ENCODE measurements at places on chromosomes 6 and 20. TPM values are rescaled to one million over a fixed set of nuclear protein-coding genes. Genes with fewer than 3 reads are reported as not detected.

Gene SUMO4
- 10.0 TPM for total RNA-seq

Gene PACSIN1
- 2.0 TPM for total RNA-seq

Gene AKAP7
- 15.4 TPM for total RNA-seq

Gene RMND1
- 17.5 TPM for total RNA-seq

- DNase-seq = no peak
These were observed 21.6 kb upstream of the ENTPD6 start for GRCh38 chr20:25173886-25174308.

DNA sequence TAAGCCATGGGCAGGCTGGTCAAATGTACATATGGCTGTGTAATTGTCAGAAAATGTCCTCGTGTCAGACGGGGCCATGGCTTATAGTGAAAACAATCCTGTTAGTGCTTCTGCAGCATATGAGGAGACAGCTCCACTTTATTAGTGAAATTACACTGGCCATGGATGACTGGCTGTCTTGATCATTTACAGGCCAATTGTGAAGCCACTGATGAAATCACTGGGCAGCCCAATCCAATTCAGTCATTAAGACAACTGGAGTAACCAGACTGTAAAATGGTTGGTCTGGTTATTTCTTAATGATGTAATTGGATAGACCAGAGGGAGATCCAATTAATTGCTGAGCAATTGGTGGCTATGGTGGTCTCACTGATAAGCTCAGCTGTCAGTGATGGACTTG lies 749.5 kb downstream of the KIF16B start:
- DNase-seq = no peak

- no peak for DNase-seq
These were observed 539.4 kb downstream of the PTPRT start for GRCh38 chr20:42650191-42650746.

DNA sequence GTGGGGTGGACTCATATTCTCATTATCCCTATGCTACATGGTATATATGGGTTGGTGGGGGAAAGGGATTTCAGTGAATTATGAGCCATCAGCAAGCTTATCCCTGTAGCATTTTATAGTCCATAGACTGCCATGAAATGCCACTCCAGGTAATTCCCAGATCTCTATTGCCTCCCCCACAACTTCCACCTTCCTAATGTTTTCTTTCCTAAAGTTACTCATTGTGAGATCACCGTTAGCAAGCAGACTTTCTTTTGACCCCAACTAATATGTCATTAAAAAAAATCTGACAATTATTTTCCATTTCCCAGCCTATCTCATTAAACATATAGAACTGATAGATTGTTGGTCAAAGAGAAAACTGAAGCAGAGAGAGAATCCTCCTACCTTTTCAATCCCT lies 40.7 kb upstream of the TBX18 start:
- DNase-seq = no peak

GRCh38 chr6:134389129-134389528 lies 71.2 kb upstream of the SGK1 start:
- no peak for DNase-seq

DNA sequence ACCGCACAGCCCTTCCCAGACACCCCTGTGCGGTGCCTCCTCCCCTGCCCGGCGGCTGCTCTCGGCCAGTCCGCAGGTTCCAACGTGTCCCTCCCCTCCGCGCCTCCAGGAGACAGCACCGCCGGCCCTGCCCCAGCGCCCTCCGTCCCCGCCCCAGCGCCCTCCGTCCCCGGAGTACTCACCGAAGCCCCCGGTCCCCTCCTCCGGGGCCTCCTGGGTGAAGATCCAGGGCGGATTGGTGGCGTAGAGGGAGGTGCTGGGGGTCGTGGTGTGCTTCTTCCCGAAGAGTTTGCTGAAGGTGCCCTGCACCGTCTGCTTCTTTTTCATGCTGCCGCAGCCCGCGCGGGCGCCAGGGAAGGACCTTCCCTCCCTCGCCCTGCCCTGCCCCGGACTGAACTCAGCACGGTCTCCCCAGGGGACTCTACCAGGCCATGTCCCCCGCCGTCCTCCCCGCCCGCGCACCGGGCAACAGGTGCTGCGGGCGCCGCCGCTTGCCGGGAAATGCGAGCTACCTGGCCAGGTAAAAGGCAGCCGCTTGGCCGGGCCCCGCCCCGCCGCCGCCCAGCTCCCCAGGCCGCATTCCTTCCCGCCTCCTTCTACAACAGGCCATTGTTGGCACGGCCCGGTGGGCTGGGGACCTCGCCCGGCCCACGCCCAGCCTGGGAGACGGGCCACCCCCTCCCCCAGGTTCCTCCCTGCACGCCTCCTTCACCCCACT lies at the start of gene C6orf132:
C6orf132 (minus strand) TSS at position 503 of the 718 bp plus-strand sequence; CDS start at position 327, 176 bp downstream.
- no peak for DNase-seq

GRCh38 chr20:7025635-7026034 lies 258.1 kb downstream of the BMP2 start:
- DNase-seq = no peak

DNA sequence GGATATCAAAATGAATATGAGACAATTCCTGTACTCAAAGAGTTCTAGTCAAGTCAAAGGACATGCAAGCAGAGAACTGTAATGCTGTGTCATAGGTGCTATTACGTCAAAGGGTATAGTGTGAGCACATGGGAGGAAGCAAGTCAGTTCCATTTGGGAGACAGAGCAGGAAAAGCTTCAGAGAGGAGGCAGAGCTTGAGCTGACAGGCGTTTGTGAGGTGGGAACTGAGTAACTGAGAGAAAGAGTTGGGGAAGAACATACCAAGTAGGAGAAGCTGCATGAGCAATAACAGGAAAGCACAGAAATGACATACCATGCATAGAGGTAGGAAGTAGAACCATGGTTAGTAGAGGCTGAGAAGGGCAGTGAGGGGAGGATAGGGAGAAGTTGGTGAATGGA lies 15.2 kb upstream of the SSR1 start:
- no peak for DNase-seq

DNA sequence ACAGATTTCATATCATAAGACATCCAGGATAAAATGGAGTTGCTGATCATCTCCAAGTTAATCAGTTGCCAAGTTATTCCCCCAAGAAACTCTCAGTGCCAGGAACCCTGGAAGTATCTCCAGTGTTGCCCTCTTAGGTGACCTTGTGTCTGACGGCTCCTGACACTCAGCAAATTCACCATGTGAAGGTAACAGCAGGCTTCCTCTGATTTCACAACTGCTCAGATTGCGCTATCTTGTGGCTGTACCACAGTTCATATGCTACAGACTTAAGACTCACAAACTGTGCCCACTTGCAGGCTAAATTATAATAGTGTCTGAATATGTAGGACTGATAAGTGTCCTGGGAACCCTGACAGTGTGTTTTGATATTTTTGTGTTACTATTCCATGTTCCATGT lies 186.6 kb upstream of the OPRM1 start:
- no peak for DNase-seq
